ENCODE measurements at places on chromosomes 2 and 18. TPM values are rescaled to one million over a fixed set of nuclear protein-coding genes. Genes with fewer than 3 reads are reported as not detected.

AQP12A gene
- not detected for total RNA-seq

RIT2 gene
- total RNA-seq, result not detected

RNF152 gene
- 1.4 TPM for total RNA-seq

MEP1B gene
- not detected for total RNA-seq

CYRIA gene
- total RNA-seq, result 0.51 TPM

COMMD1 gene
- total RNA-seq, result 44.4 TPM

CDK5R2 gene
- total RNA-seq, result not detected

ACMSD gene
- not detected for total RNA-seq

KCNS3 gene
- total RNA-seq, result 1.2 TPM

PAX3 gene
- total RNA-seq, result not detected

All from pericardium fibroblast (primary cell).